ENCODE measurements at places on chromosomes 5 and 9.
A peak's percentile ranks its signal among the peaks of the same experiment; 100 is the strongest.

- no peak for DNase-seq
These were observed 275.0 kb downstream of the GAS1 start for GRCh38 chr9:86672301-86672700.

GRCh38 chr5:74517700-74518099, 122.8 kb downstream of the ENC1 start:
- no peak for DNase-seq

DNA sequence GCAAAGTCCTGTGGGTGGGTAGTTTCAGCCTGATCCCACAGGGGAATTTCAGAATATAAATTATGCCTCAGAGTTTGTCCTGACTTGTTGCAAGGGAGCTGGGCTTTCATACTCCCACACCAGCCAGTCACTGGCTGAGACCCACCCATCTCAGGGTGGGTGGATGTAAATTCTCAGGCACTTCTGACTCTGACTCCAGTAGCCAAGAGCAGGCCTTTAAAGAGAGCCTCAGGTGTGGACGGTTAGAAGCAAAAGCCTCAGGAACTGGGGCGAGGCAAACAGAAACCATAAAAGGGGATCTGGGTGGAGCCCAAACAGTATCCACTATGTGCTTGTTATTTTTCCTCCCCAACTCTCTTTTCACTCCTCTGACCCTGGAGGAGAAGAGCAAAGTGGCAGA, 28.6 kb upstream of the FBXW11 start:
- no peak for DNase-seq

DNA sequence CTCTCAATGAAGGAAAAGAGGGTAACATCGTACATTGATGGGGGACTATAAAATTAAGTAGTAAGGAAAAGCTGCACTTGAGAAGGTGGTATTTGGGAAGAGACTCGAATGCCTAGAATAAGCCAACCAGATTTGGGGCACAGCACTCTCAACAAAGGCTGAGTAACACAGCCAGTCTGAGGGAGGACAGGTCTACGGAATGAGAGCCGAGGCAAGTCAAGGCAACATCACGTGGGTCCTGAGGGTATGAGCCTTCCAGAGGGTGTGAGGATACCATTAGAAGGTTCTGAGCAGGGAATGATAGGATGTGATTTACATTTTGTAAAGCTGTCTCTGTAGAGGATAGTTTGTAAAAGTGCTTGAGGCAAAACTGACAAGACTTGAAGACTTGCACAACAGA, 434.1 kb downstream of the RAB3C start:
- no peak for DNase-seq

- DNase-seq, result no peak
These were observed 199.4 kb downstream of the MEF2C start for GRCh38 chr5:88683506-88684135.

GRCh38 chr5:125870256-125870655, 553.0 kb upstream of the GRAMD2B start:
- DNase-seq, result no peak

DNA sequence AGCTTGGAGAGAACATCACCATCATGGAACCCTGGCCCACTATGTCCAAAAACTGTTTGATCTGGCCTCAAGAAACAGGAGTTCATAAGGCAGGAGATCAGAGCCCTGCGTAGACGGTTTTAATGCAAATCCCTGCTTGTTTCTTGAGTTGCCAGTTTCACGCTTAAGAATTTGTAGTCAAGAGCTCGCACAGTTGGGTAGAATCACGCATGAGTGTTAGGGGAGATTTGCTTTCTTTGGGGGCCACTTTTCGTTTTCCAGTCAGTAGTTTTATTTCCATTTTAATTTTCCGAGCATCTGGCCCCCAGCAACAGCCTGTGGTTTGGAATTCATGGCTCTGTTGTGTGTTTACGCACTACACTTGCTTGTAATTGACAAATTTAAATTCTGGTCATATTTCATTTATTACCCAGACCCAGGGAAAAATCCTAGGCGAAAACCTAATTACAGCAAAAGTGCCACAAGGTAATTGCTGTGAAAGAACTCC, 6.6 kb upstream of the C5orf58 start:
- DNase-seq, result no peak

- DNase-seq, result no peak
These were observed 803.4 kb upstream of the CDH10 start for GRCh38 chr5:25448190-25448621.

GRCh38 chr5:62647241-62647640, 68.6 kb downstream of the LRRC70 start:
- no peak for DNase-seq

GRCh38 chr9:90055226-90055625, 450.4 kb downstream of the GADD45G start:
- no peak for DNase-seq

- DNase-seq, result no peak
These were observed 71.2 kb downstream of the MARCHF11 start for GRCh38 chr5:16108418-16108817.

DNA sequence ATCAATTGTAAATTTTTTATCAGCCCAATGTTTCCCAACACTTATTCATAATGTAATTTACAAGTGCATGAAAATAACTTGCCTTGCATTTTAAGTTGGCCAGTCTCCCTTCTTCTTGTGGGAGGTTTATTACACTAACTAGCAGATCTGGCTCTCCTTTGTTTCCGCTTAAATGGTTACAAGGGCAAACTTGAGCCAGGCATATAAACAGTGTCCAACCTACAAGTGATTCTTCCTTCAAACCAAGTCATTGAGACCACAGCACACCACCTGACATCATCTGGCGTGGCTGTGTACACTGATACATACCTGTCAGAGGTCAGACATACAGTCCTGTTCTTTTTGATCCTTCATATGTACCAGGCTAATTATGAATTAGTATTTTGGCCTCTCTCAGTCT, 80.1 kb downstream of the ALDH1A1 start:
- no peak for DNase-seq

- DNase-seq, result no peak
These were observed 572.1 kb upstream of the DMAC1 start for GRCh38 chr9:8371686-8372085.

GRCh38 chr5:107486489-107486888, 184.2 kb downstream of the EFNA5 start:
- DNase-seq, result no peak

- DNase-seq, result no peak
These were observed 153.5 kb upstream of the TNPO1 start for GRCh38 chr5:72662936-72663335.

GRCh38 chr9:96686638-96687335, 31.7 kb upstream of the PRXL2C start:
- DNase-seq, result peak; percentile 40

GRCh38 chr9:136436055-136436634, 3.5 kb downstream of the INPP5E start:
- no peak for DNase-seq

GRCh38 chr9:103167530-103167929, 172.4 kb downstream of the CYLC2 start:
- DNase-seq, result no peak

DNA sequence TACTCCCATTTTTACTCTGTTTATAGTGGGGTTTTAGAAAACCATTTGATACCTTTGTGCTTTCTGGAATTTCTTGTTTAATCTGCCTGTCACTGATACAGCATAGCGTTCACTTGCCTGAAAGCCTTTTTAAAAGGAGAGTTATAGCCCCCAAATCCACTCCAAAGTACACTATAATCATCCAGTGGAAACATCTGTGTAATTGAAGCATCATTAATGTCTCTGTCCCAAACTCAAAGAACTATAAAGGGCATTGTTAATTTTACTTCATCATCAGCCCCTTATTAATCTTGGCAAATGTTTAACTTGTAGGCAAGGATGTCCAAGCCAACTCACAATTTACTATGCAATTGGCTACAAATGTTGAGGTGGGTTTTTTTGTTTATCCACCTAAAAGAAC, 64.3 kb downstream of the TMEM252 start:
- no peak for DNase-seq

- no peak for DNase-seq
These were observed 175.5 kb upstream of the KLF4 start for GRCh38 chr9:107665057-107665456.

DNA sequence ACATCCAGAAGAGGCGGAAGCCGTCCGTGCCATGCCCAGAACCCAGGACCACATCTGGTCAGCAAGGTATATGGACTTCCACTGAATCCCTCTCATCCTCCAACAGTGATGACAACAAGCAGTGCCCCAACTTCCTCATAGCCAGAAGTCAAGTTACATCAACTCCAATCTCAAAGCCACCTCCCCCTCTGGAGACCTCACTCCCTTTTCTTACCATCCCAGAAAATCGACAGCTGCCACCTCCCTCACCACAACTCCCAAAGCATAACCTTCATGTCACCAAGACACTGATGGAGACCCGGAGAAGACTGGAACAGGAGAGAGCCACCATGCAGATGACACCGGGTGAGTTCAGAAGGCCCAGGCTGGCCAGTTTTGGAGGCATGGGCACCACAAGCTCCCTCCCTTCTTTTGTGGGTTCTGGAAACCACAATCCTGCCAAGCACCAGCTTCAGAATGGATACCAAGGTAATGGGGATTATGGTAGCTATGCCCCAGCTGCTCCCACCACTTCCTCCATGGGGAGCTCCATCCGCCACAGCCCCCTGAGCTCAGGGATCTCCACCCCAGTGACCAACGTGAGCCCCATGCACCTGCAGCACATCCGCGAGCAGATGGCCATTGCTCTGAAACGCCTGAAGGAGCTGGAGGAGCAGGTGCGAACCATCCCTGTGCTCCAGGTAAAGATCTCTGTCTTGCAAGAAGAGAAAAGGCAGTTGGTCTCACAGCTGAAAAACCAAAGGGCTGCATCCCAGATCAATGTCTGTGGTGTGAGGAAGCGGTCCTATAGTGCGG, 130.3 kb upstream of the DMRT1 start:
- no peak for DNase-seq

DNA sequence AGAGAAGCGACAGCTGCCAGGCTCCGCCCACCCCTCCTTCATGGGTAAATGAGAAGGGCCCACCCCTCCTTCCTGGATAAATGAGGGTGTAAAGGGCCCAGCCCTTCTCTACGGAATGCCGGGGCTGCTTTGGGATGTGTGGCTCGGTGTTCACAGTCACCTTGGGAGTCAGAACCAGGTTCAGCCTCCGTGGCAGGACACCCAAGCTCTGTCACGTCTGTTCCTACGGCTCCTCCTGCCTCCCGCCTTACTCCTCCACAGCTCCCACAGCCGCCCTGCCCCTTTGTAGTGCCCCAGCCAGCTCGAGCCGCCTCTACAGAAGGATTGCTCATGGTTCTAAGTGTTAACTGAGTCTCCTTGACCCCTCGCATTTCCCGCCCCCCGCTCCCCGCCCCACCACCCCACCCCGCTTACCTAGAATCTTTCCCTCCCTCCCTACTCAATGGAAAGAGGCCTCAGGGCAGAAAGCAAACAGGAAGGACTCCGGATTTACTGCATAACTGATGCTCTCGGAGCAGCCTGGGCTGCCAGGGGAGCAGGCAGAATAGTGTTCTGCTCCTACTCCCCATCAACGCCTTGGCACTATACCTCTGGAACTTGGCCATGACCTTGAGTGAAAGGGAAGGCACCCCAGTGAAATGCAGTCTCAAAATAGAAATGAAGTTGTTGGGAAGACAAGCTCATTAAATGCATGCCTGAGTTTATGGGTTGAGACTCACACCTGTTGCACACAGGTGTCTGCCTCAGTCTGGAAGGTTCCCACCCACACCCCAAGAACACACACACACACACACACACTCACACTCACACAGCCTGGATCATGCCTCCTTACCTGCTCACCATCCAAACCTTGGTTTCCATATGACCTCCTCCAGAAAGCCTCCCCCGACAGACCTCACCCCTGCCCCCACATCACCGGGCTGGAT, 59.6 kb downstream of the NEURL1B start:
- no peak for DNase-seq
